Brain microvascular endothelial cell (primary cell): ENCODE measurements at places on chromosomes 1 and 21.

GRCh38 chr1:71147637-71148360 lies 67.0 kb upstream of the ZRANB2 start:
- DNase-seq = no peak

DNA sequence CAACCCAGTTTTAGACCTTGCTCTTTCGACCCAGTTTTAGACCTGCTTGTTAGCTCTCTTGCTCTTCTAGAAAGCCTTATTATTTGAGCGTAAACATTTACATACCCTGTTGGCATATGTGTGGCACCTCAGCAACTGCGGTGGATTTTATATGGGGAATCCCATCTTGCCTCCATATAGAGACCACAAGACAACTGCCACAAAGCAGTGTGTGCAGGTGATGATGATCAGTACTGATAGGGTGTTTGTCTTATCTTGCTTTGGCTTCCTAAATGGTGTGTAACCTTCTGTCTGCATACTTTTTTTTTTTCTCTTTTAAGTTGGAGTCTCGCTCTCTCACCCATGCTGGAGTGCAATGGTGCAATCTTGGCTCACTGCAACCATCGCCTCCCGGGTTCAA lies 1270.8 kb downstream of the MRPL39 start:
- DNase-seq = no peak

DNA sequence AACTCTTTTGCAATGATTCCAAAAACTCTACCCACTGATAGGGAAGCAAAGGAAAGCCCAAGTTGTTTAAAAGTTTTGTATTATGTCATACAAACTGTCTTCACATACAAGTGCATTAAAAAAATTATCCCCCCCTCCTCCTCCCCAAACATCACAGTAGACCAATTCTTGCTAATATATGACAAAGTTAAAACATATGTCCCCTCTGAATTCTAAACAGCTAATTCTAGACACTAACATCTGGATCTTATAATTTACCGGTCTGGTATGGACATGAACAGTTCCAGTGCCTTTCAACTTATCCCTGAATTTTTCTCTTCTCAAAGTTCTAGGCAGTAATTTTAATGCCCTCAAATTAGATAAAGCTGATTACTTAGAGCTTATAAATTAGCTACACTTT lies 13.4 kb downstream of the RIT1 start:
- no peak for DNase-seq

DNA sequence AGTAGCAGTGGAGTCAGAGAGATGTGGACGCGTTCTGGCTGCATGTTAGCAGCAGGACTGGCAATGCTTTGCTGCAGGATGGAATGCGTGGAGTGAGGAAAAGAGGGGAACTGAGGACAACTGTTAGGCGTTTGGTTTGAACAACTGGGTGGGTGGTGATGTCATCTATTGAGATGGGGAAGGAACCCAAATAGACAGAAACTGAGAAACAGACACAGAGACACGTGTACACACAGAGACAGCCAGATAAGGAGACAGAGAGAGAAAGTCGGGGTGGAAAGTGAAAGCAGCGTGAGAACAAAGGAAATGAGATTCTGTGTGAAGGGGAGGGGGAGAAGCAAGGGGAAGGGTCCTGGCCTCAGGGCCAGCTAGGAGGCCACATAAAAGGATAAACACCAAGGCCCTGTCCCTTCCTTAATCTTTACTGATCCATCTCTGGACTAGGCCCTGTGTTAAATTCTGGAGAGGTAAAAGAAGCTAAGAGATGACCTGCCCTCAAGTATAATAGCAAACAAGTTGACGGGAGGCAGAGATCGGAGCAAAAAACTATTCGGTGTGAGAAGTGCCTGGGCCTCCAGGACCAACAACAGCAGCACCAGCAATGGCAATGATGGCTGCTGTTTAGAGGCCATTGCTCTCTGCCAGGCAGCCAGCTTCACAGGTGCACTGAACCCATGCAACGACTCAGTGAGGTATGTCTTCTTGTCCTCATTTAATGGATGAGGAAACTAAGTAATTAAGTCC lies 31.6 kb downstream of the VWA5B1 start:
- peak; percentile 15 for DNase-seq

GRCh38 chr1:63813829-63814277 lies 40.0 kb downstream of the ROR1 start:
- DNase-seq = peak; percentile 58
